ENCODE measurements at places on chromosomes 4 and X.

DNA sequence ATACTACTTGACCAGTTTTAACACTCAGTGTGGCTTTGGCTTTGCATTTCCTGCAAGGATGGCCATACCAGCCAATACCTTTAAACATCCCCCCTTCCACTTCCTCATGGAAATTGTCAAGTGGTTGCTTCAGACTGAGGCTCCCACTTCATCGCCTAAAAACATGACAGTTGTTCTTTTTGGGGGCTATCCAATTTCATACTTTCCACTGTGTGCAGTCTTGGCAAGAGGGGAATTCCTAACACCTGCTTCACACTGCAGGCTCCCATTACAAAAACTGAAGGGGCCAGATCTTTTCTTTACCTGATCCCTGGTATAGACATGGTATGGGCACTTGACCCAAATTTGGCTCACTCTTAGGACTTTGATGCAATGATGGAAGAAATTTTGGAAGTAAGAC, 28.5 kb upstream of the TSR2 start:
- no peak for DNase-seq

DNA sequence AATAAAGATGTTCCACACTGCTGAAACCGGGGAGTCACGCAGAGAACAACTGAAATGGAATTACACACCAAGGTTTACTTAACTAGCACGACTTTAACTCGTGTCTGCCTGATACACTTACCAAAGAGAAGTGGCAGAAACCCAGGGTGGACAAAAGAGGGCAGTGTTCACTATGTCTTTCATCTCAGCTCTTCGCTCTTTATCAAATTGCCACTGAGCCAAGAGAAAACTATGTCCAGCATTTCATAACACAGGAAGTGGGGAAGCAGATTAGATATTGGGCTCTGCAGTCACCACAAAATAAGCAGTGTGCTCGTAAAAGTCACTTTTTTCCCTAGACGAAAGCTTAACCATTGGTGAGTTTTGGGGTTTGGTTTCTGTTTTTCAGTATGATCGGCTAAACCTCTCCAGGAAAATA, 155.7 kb downstream of the CHIC2 start:
- DNase-seq = no peak

GRCh38 chr4:15423285-15423711, 4.5 kb upstream of the C1QTNF7 start:
- no peak for DNase-seq

- no peak for DNase-seq
These were observed 25.6 kb downstream of the CXCL2 start for GRCh38 chr4:74073358-74073757.

Data from stimulated activated CD8-positive, alpha-beta memory T cell treated with anti-CD3 and anti-CD28 coated beads, Interleukin-15, amount 100 ng/mL, for 48 hours (primary cell).